Thoracic aorta (tissue), 2 donors: ENCODE measurements at places on chromosomes 6 and 20.

DNA sequence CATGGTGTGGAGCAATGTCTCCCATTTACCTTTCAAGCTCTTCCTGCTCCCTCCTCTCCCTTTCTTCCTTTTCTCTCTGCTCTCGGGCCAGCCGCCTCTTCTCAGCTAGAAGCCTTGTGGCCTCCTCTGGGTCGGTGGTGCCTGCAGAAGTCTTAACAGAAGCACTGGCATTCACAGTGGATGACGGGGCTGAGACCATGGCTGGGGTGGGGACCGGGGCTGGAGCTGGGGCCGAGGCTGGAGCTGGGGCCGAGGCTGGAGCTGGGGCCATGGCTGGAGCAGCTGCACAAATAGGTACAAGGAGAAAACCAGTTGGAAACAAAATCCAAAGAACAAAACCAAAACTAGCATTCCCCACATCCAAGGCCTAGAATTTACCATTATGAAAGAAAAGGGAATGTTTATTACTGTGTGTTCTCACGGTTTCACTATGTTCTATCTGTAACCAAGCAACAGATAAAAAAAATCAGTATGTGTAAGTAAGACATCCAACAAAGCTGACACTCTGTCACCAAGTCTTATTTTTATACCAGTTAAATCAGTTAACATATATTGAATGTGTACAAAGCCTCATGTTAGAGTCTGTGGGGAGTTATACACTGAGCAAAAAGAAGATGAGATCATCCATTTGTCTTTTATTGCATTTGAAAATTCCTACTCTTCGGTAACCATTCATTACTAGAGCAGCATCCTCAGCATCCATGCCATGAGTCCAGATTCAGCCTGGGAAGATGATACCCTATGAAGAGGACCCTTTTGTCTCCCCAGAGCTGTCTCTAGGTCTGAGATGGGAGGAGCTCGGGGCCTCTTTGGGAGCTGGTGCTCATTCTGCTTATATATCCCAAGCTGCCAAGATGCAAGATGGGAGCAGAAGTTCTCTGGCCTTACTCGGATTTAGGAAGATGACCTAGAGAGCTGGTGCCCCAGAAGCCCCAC is 73.0 kb upstream of the BCLAF1 start:
- DNase-seq = no peak

- no peak for DNase-seq
Observed at GRCh38 chr20:34445177-34446065, 70.8 kb upstream of the DYNLRB1 start.

- peak; percentile 83 for DNase-seq
Observed at GRCh38 chr6:80143419-80143937, 37.0 kb downstream of the BCKDHB start.

GRCh38 chr20:3420211-3420707 is 12.8 kb upstream of the DNAAF9 start:
- peak; percentile 6 for DNase-seq

- no peak for DNase-seq
Observed at GRCh38 chr6:3607599-3607998, 143.9 kb downstream of the PXDC1 start.

DNA sequence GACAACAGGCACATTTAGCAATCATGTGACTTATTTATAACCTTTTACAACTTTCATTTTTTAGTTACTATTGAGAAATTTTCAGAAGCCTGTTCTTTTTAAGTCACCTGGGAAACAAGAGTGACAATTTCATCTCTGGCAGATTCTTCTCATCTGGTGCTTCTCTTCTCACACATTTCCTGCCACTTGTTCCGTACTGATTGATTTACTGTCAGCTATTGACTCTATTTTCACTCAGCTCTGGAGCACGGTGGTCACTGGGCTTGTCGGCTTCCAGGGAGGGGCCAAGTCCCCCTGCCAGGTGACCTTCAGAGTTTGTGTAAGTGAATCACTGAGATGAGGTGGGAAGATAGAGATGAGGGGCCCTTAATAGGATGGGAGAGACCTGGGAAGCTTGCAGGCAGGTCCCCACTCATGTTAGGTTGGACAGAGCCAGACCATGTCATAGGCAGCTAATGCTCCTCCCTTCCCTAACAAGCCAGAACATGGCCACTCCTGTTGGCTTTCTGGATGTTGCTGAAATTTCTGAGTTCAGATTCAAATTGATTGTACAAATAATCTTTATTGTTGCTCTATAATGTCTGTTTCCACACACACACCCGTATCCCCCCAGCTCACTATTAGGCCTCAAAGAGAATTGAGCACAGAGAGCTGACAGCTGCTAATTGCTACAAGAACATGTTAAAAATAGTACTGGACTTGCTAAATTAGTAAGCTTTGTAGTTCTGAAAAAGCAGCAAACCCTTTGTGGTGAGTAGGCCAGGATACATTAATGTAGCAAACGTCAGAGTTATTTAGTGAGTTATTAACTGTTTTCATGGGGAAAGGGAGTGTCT is 13.3 kb downstream of the DUSP22 start:
- DNase-seq = no peak

DNA sequence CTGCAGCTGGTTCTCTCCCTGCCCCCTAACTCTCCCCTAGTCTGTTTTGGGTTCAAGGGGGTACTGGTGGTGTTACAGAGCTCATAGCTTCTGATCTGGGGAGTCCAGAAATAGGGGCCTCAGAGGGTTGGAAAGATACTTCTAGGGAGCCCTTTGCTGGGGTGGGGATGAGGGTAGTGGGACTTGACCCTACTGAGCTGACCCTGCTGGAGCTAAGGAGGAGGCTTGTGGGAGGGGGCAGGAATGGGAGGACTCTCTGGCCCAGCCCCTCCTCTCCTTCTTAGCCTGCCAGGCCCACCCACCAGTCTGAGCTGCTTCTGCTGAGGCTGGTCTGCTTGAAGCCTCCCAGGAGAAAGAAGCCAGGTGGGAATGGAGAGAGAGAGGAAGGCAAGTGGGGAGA is at the start of gene EGFL8:
TSS of gene EGFL8 (plus strand) at position 301 of the 400 bp plus-strand sequence. CDS start 1,571 bp downstream, outside the sequence.
- no peak for DNase-seq

DNA sequence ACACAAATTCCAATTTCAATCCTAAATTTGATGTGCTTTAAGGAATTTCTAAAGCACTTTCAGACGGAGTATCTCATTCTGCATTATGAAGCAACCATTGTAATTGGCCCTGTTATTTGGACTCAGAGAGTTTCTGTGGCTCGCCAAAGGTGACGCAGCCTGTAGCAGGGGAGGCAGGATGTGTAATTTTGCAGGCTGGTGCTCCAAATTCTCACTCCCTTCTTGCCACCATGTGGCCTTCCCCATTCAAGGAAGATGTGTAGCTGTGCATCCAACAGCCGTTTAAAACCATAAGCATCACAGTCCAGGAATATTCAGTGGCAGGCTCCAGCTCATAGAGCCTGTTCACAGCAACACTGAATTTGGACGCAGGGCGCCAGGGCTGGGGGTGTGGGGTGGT is 45.8 kb downstream of the AGPAT4 start:
- no peak for DNase-seq

GRCh38 chr6:95478941-95479340 is 98.4 kb upstream of the MANEA start:
- DNase-seq = no peak

DNA sequence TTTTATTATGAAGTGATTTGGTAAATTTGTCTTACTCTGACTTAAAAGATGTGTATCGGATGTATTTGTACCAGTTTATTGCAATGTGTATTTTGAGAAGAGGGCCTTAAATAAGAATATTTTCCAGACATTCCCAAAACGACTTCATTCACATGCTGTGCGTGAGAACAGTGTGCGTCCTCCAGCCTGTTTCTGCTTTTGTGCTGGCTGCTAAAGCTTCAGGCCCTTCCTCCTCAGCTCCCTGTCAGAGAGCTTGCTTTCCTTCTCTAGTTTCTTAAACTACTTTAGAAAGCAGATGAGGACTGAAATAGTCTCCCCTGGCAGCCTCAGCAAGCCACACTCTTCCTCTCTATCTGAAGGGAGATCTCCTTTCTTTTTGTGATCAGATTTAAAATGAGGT is 157.8 kb downstream of the SAMD5 start:
- no peak for DNase-seq

- DNase-seq = no peak
Observed at GRCh38 chr20:48015141-48015910, 230.0 kb upstream of the SULF2 start.

GRCh38 chr6:139030228-139030963 is 1.9 kb downstream of the ABRACL start:
- no peak for DNase-seq

GRCh38 chr20:49620364-49621240 is 52.7 kb upstream of the PTGIS start:
- DNase-seq = no peak

DNA sequence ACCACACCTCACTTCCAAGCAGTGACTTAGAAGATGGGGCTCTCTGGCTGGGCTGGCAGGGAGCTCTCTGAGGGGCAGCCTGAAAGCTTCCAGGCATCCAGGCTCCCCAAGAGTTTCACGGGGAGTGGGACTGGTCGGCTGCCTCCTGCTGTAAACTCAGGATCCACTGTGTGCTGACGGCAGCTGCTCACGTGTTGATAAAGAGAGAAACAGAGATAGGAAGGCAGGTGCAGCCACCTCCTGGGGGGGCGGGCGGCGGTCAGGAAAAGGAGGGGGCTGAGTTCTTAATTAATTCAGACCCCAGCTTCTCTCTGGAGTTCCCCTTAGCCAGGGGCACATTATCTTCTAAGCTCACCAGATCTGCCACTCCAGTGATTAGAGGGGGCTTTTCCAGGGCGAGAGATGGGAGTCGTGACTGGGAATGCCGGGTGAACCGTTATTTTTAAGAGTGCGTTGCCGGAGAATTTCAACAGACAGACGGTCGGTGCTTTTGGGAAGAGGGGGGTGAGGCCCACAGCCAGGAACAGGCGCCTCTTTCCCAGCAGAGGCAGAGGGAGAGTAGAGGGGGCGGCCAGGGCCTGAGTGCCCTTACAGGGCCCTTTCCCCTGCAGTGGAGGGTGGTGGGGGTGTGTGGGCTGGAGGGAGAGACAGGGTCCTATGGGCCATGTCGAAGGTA is 70.9 kb downstream of the CD40 start:
- DNase-seq = no peak

- DNase-seq = no peak
Observed at GRCh38 chr6:152375197-152375596, 262.0 kb downstream of the SYNE1 start.

DNA sequence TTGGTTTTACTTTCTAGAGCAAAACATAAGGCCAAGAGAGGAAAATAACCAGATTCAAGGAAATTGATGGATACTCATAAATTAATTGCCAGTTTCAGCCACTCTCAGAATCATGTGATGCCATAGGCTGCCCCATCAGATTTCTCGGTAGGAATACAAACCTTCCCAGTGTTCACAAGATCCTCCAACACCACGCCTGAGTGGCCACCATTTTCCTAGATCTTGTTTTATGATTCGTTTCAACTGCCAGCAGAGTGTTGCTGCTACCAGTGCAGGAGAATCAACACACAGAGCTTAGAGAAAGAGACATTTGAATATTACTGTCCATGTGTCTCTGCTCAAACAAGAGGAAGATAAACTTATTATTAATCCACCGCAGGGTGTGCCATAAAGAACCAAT is 434.2 kb upstream of the CDH4 start:
- DNase-seq = no peak

DNA sequence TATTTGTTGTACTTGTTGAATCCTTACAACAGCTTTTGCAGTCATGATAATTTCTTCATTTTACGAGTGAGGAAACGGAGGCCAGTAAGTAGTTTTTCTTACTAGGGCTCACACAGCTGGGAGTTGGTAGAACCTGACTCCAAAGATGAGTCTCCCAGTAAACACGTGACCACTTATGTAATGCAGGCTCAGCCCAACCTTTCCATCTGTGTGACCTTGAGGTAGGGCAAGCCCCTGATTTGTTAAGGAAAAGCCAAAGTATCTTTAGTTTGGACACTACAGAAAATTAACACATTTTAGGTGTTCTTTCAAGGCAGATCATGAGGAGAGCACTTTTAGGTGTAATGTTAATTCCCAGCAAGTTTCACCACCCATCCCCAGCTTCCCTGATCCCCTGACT is 111.3 kb downstream of the LRRC1 start:
- DNase-seq = no peak

DNA sequence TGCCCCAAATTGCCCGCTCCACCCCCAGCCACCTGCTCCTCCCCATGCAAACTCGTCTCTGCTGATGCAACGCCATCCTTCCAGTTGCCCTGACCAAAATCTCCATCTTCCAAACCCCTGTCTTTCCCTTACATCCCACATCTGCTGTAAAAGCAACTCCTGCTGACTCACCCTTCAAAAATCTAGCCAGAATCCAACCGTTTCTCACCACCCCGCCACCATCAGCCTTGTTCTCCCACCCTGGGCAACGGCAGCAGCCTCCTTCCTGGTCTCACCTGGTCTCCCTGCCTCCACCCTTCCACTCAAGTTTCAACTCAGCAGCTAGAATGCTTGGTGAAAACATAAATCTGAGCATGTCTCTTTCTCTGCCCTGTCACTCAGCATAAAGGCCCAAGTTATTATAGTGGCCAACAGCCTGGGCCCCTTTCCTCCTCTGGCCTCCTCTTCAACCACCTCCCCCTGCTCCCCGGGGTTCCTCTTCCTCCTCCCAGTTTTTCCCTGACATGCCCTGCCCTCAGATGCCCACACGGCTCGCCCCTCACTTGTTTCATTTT is 7.2 kb upstream of the SYNJ2 start:
- no peak for DNase-seq

- DNase-seq = no peak
Observed at GRCh38 chr6:112781241-112781640, 434.1 kb downstream of the RFPL4B start.

- no peak for DNase-seq
Observed at GRCh38 chr6:133399426-133399825, 158.3 kb downstream of the EYA4 start.
